ENCODE measurements at places on chromosomes 7 and 10.

- no peak for DNase-seq
Observed at GRCh38 chr10:70984986-70985722, 96.8 kb upstream of the PCBD1 start.

DNA sequence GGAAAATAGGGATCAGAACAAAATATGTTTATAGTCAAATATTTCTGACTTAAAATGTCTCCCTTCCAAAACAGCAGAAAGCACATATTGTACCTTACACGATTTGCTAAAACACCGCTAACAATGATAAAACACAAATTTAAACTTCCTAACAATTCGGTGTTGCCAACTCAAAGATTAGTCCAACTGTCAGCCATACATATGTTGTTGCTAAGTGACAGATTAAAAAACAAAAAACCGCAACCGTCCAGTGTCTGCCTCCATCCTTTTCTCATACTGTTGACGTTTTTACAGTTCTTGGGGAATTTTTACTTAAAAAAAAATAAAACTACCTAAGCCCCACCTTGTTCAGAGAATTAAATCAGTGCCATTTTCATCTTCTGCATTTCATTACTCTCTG, 118.0 kb downstream of the RAB11FIP2 start:
- no peak for DNase-seq

DNA sequence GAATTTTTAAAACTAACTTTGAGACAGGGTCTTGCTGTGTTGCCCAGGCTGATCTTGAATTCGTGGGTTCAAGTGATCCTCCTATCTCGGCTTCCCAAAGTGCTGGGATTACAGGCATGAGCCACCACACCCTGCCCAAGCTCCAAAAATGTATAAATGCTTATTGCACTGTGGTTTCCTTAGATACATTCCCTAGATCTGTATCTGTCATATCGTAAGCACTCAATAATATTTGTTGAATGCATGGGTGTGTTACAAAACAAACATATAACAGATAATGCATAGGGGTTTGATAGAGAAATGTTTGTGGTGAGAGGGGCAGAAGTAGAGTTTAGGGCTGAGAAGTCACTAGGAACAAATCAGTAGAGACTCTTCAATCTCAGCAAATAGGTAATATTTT, 955.3 kb upstream of the C7orf33 start:
- DNase-seq = no peak

- no peak for DNase-seq
Observed at GRCh38 chr7:17985473-17986239, 42.0 kb downstream of the PRPS1L1 start.

GRCh38 chr7:28346676-28347363, 65.5 kb upstream of the CREB5 start:
- DNase-seq = no peak

DNA sequence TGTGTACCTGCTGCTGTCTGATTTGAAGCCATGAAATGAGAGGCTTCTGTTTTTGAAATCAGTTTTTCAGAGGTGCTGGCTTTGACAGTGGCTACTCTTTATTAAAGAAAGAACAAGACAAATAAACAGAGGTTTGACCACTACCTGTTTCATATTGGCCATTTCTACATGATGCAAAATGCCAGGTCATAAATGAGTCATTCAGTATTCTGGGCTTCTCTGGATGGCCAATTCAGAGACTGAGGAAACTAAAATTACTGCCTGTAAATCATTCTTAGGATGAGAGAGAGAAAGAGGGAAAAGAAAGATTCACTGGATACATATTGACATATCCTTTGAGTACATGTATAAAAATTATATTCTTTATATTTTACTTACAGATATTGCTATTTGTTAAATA, 303.3 kb upstream of the ETV1 start:
- DNase-seq = no peak

GRCh38 chr10:93599335-93599734, 1.7 kb downstream of the RBP4 start:
- DNase-seq = no peak

- no peak for DNase-seq
Observed at GRCh38 chr10:70952401-70952800, 64.0 kb upstream of the PCBD1 start.

- DNase-seq = no peak
Observed at GRCh38 chr10:129696636-129697035, 229.6 kb downstream of the MGMT start.

DNA sequence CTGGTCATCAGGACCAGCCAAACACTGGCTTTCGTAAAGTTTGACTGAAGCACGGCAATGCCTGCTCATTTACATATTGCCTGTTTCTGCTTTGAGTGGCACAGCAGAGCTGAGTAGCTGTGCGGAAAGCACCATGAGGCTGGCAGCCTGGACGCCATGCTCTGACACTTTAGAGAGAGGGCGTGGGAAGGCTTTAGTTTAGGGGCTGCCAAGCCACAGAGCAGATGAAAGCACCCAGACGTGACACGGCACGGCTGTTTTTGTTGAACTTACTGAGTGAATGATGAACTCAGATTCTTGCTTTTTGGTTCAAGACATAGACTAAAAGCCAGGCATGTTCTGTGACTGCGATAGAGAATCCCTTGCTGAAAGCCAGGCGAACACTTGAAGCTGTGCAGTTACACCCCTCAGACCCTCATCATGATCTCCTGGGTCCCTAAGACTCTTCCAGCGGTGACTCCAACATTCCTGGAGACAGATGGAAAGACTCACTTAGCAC, 182.1 kb downstream of the ZMYND11 start:
- DNase-seq = no peak

DNA sequence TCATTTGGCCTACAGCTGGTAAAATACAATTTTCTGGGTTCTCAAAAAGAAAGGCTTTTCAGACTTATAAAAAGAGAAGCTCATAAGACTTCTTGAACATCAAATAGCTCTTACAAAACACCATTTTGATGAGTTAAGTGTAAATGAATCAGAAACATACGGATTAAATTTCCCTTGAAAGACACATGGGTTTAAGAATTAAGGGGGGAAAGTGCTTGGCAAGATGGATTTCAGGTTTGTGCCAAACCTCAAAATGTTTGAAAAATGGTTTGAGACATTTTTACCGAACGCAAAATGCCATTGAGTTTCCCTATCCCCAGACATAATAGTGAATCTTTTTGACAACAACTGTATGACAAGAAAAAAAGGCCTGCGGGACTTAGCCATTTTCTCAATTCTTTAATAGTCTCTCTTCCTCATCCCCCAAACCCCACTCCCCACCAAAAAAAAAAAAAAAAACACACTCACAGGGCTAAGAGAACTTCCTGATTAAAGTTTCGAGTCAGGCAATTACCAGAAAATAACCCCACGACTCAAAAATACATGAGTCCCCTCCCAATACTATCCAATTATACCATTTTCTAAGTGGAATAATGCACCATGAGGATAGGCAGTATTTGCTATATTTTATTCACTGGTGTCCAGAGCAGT, 260.1 kb downstream of the TRIL start:
- DNase-seq = no peak

- no peak for DNase-seq
Observed at GRCh38 chr10:22436526-22436892, 91.2 kb downstream of the SPAG6 start.

GRCh38 chr7:84044834-84045233, 149.8 kb downstream of the SEMA3A start:
- DNase-seq = no peak

- no peak for DNase-seq
Observed at GRCh38 chr7:5523052-5523711, 99.5 kb upstream of the TNRC18 start.

GRCh38 chr10:107056182-107056581, 108.3 kb downstream of the SORCS1 start:
- DNase-seq = no peak

- no peak for DNase-seq
Observed at GRCh38 chr10:106136175-106136574, 1028.3 kb downstream of the SORCS1 start.

DNA sequence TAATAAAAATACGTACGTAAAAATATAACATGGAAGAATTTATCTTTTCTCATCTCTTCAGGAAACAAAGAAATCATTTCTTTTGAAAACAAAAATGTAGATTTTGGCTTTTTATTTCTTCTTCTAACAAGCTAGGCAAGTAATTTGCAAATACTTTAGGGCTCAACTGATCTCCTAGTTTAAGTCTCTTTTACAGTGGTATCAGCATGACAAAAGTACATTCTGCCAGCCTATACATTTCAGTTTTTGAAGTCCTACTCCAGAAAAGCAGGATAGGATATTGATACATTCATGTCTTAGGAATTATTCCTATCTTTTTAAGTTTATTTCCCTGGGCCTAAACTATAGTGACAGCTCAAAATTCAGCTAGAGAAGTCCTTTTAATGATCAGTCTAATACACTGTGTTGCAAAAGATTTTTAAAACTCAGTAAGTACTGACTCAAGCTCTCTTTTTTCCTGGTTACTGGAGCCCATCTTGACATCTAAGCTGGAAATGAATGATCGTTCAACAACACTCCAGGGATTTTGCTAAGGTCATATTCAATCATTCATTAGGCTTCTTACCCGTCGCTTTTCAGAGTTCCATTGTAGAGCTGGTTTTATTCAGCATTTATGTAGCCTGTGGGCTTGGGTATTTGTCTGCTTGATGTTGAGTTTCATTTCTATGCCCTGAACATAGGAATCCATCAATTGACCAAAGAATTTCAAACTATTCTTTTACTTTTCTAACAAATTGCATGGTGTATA, 12.2 kb upstream of the FAM53B start:
- no peak for DNase-seq
